Immature natural killer cell (primary cell): ENCODE measurements at places on chromosomes 12 and 14.
A peak's percentile ranks its signal among the peaks of the same experiment; 100 is the strongest.

DNA sequence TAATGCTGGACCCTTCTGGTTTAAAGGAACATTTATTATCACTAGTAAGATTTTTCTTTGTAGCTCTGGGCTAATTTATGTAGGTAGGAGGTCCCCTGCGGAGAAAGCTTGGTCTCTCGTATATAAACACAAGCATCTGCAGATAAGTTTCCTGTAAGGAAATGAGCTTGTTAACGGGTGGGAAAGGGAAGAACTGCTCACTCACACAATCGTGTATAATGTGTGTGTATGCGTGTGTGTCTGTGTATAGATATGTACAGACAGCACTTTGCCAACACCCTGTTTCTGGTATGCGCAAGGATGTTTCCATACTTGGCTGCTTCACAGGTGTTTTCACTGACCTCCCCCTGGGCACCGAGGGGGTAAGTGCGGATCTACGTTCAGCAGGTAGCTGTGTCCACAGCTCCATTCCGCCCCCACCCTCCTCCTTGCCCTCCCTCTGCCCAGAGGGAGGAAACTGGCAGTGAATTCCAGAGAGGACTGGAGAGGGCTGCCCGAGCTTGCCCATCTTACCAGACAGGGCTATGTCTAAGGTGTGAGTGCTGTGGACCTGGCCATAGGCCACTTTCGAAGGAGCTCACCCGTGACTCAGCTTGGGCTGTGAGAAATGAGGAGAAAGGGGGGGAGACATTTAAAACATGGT, 65.2 kb downstream of the NINJ2 start:
- no peak for DNase-seq

DNA sequence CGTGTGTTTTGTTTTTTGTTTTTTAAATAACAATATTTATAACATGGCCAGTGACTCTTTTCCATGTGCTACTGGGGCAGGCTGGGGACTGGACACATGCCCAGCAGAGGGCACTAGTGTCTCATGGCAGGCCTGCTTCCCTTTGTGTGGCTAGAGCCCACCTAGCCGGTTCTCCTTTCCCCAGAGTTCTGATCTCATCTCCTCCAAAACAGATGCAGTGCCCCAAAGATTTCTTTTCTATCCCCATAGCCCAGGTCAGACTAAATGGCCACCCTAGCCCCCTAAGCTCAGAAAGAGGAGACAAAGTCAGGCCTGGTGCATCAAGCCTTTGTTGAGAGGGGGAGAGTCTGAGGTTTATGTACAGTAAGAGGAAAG, 21.2 kb downstream of the PRPF40B start:
- DNase-seq = peak; percentile 81

- DNase-seq = no peak
Measured at GRCh38 chr14:99678198-99678597, 5.9 kb upstream of the CYP46A1 start.

DNA sequence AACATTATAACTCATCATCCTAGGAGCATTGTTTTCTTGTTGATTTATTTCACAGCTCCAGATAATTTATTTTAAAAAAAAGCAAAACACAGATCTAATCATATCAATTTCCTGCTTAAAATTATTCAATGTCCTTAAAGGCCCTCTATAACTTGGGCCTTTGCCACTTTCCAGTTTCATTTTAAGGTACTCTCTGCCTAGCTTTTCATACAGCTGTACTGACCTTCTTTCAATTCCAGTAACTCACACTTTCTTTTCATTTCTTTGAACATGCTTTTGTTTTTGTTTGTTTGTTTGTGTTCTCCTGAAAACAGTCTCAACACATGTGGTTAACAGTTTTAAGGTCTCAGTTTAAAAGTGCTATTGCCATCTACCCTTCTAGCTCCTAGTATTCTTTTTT, 281.9 kb downstream of the ACSS3 start:
- DNase-seq = no peak

DNA sequence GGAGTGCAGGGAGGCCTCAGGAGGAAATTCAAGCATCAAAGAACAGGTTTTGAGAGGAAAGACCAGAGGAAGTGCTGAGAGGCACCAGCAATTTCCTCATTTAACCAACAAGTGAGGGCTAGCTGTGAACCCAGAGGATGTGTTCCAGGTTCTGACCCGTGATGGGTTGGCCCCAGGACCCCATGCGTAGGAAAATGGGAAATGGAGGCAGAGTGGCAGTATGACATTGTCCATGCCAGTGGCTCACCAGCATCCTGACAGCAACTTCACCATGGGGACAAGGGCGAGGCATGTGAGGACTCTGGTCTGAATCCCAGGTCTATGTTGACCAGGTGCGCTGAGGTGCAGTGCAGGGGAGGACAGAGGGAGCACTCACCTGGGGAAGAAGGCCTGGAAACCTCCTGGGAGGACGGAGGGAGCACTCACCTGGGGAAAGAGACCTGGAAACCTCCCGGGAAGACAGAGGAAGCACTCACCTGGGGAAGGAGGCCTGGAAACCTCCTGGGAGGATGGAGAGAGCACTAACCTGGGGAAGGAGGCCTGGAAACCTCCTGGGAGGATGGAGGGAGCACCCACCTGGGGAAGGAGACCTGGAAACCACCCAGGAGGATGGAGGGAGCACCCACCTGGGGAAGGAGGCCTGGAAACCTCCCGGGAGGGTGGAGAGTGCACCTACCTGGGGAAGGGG, 6.7 kb upstream of the CACNA2D4 start:
- no peak for DNase-seq

DNA sequence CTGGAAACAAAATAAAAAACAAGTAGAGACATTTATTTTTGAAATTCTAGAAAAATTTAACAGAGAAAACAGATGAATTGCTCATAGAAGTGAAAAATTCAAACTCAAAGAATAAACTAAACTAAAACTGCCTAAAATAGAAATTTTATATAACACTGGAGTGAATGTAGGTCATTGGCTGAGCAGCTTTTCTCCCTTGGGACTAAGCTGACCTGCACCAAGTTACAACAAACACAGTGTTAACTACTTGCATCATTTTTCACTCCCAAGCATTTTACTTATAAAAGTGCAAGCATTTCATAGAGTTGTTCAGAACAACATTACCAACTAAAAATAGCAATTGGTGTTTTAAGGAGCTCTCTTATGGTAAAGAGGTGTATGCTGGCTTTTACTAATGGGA, 298.1 kb downstream of the MED13L start:
- DNase-seq = no peak

DNA sequence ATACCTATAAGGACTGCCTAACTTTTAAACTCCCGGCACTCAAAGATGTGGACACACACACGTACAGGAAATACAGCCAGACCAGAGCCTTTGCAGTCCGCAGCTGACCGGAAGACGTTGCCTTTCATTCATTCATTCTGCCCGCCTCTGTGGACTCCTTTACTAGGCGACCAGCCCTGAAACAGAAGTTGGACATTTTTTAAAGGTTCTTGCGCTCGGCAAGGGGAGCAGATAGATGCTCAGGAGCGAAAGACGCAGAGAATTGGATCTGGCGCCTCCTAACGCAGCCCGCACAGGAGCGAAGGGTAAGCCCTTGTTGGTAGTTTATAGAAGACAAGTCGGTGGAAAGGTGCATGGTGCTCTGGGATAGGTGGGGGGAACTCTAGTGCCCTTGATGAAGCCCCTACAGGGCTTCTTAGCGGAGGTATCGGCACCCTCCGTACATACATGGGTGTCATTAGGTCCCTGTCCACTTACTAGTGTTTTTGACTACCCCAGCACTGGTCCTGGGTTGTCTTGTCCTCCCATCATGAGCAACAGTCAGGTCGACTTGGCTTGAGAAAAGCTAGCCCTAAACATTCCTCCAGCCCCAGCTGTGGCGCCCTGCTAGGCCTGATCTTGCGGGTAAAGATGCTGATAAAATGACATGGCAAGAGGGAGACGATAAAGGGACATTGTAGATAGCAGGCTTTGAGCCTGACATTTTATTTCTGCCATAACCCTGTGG, at the start of gene KDM2B:
TSS of gene KDM2B (minus strand) at position 65 of the 727 bp plus-strand sequence. CDS start 112 bp downstream, outside the sequence.
- peak; percentile 45 for DNase-seq

GRCh38 chr14:79734151-79734550, 477.2 kb downstream of the DIO2 start:
- DNase-seq = no peak

DNA sequence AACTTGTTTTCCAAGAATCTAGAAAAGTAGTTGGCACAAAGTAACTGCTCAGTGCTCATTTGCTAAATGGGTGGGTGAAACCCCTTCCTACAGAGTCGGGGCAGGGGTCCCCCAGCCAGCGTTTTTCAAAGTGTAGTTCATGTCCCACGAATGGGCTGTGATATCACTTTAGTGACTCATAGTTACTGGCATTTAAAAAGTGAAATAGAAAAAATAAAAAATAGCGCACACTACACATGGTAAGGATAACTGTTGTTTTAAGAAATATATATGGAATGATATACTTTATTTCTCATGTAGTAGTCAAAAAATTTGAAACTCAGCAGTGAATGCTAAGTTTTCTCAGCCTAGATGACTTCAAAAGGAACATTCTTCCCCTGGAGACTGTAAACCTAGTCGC, 250.4 kb downstream of the CHST11 start:
- DNase-seq = no peak

DNA sequence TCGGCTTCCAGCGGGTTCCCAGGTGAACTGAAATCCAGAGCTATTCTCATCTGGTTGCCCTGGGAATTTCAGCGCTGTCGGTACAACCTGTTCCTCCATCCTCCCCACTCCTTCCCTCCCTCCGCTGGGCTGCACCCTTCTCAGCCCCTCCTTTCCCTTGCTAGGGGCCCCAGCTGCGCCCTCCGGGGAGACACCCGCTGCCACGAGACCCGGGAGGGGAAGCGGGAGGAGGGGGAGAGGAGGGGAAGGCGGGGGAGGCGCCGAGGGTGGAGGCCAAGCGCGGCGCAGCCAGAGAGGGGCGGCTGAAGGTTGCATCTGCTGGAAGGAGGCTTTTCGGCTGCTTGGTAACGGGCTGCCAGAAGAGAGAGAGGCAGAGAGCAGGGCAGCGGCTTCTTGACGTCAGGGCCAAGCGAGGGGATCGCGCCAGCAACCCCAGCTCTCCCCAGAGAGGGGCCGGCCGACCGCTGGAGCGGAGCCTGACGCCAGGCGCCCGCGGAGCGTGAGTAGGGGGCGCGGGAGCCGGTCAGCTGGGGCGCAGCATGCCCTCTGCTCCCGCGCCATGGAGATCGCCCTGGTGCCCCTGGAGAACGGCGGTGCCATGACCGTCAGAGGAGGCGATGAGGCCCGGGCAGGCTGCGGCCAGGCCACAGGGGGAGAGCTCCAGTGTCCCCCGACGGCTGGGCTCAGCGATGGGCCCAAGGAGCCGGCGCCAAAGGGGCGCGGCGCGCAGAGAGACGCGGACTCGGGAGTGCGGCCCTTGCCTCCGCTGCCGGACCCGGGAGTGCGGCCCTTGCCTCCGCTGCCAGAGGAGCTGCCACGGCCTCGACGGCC, at the start of gene KCNA5:
TSS of gene KCNA5 (plus strand) at position 291 of the 831 bp plus-strand sequence. CDS start at position 560, 269 bp downstream.
- no peak for DNase-seq

DNA sequence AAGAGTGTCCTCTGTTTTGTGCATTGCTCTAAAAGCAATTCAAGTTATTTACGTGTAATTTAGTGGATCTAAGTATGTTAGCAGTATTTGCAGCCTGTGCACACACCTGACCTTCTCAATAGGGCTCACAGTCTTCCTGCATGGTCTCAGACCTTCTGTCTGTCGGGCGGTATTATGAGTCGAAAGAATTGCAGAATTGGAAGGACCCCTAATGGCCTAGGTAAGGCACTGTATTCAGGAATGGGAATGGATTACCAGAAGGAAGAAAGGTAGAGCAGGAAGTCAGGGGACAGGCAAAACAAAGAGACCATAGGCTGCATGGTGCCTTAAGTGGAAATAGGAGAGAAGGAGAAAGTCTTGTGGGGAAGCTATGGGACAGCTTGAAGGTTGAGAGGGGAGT, 341.6 kb downstream of the VRK1 start:
- DNase-seq = no peak

DNA sequence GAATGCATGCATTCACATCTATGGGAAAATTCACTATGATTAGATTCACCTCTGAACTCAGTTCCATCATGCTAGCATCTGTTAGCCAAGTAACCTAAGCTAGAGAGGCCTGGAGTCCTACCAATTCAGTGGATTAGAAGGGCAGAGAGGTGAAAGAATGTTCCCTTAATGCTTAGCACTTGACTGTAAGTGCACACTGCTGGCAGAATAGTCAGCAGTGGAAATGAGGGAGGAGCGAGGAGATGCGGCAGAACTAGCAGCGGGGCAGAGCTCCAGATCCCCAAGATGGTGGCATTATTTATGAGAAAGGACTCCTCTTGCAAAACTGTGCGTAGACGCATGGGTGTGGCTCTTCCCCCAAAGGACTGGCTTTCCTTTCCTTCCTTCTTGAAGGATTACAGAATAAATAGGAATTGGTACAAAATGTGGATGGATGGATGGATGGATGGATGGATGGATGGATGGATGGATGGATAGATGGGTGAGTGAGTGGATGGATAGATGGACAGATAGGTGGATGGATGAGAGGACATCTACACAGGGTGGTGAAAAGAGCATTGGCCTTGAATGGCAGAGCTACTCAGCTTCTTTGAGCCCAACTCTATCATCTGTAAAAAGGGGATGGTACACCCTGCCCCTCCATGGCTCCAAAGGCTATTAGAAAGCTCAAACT, 227.2 kb downstream of the CHST11 start:
- no peak for DNase-seq

DNA sequence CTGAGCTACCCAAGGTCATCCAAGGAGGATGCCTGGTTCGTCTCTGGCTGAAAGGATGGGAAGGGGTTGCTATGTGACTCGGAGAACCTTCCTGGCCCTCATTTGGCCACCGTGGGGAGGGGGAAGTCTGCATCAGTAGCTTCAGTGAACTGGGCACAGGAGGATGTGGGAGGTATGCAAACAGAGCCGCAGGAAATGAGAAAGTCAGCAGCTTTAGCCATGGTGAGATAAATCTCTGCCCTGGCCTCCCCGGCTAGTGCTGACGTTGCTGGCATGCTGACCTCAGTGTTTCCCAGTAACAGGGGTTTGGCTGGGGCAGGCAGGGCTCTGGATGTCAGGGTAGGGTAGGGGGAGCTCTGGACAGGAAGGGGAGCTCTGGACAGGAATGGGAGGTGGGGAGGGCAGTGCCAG, 2.3 kb upstream of the CEBPE start:
- DNase-seq = peak; percentile 2

- no peak for DNase-seq
Measured at GRCh38 chr12:109027767-109028166, 6.9 kb upstream of the SVOP start.

GRCh38 chr12:24778486-24779304, 170.2 kb downstream of the BCAT1 start:
- DNase-seq = no peak

DNA sequence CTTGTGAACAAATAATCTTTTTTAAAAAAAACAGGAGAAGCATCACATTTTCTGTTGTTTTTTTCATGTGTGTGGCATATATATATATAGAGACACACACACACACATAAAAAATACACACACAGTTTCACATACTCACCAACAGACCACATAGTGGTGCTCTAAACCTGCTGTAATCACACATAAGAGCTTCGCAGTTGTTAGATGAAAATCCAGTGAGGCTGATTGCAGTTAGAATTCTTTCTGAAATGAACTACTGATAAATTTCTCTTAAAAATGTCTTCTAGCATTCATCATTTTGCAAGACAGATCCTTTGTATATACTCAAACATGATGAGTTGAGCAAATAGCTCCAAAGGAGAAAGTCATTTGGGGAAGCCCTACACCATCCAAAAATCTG, 434.3 kb upstream of the STXBP6 start:
- no peak for DNase-seq

GRCh38 chr14:104879201-104879982, 14.3 kb downstream of the CEP170B start:
- no peak for DNase-seq

- DNase-seq = no peak
Measured at GRCh38 chr14:91313852-91314251, 69.3 kb upstream of the GPR68 start.
